ENCODE measurements at places on chromosomes 13 and 19. TPM values are rescaled to one million over a fixed set of nuclear protein-coding genes. Genes with fewer than 3 reads are reported as not detected.

GRCh38 chr13:40102360-40102727 is 446.9 kb downstream of the COG6 start:
- no peak for DNase-seq

DNA sequence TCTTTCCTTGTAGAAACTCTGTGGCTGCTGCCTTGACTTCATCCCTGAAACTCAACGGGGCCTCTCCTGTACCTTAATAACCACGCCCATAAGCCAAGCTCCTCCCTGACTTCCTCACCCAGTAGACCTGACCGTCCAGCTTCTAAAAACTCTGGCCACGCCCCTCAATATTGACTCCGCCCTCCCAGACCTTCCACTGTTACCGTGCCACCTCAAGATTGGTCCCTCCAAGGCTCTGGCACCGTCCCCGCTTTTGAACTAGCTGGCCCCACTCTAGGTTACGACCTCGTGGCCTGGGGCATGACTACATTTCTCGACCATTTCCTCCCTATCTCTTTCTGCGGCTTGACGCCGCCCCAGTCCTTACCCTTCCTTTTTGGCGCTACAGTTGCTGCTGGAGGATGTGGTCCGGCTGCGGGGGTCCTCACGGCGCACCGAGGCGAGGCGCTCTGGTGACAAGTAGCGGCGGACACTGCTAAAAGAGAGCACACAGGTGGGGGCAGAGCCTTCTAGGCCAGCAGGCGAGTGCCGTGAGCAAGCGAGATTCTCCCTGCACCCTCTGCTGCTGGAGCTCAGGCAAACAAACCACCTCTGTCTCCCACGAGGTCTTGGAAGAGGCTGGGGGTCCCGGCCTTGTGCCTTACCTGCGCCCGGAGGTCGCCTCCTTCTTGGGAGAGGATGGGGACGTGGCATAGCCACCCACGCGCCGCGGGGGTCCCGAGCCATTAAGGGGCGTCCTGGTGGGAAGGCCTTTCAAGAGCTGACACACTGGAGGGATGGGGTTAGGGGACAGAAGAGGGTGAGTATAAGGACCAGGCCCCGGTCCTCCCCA is 2.3 kb upstream of the EML2 start:
- peak; percentile 95 for DNase-seq

- DNase-seq: no peak
These were observed 267.3 kb downstream of the FGF9 start for GRCh38 chr13:21938168-21938567.

DNA sequence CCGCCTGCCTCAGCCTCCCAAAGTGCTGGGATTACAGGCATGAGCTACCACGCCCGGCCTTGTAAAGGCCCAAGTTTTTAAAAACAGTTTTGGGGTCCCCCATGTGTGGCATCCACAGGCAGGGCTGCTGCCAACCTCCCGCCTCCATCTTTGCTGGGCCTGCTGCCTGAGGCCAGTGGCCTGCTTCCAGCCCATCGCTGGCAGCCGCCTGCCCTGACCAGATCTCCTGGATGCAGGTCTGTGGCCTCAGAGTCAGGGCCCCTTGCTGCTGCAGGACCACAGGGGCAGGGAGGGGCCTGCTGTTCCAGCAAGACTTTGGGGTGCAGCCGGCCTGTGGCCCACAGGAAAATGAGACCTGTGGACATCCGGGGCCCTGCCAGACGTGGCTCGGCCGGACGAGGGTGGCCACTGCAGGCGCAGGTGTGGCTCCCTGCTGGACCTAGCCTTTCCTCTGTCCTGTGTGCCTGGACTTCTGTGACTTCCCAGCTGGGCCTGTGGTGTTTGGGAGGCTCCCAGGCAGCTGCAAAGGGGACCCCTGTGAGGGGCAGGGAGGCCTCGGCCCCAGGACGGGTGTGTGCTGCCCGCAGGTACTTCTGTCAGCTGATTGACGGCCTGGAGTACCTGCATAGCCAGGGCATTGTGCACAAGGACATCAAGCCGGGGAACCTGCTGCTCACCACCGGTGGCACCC is 14.4 kb downstream of the STK11 start:
- DNase-seq: no peak

DNA sequence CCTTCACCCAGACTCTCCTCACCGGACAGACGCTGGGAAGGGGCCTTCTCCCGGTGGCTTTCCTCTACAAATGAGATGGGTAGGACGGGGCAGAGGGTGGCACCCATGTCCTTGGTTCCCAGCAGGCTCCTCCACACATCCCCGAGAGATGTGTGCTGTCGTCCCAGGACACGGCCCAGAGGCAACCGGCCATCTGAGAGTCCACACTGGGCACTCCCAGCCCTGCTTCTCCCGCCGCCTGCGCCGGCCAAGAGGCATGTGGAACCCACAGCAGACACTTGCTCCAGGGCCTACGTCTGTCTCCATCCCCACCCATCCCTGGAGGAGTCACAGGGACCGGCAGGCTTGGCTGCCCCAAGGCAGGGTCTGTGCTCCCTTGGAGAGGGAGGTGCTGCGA is 179.9 kb downstream of the KDM4B start:
- DNase-seq: no peak

- DNase-seq: no peak
These were observed 203.3 kb downstream of the LMO7 start for GRCh38 chr13:75839406-75839805.

- DNase-seq: no peak
These were observed 17.5 kb upstream of the FLT3 start for GRCh38 chr13:28117689-28118377.

GRCh38 chr19:17579661-17580244 is 24.3 kb downstream of the COLGALT1 start:
- DNase-seq: no peak

GRCh38 chr13:46296115-46296822 is 84.5 kb downstream of the LRRC63 start:
- no peak for DNase-seq

GRCh38 chr19:1945899-1946298 is 4.9 kb downstream of the CSNK1G2 start:
- DNase-seq: peak; percentile 54

GRCh38 chr19:29845574-29846176 is 33.9 kb downstream of the CCNE1 start:
- no peak for DNase-seq

DNA sequence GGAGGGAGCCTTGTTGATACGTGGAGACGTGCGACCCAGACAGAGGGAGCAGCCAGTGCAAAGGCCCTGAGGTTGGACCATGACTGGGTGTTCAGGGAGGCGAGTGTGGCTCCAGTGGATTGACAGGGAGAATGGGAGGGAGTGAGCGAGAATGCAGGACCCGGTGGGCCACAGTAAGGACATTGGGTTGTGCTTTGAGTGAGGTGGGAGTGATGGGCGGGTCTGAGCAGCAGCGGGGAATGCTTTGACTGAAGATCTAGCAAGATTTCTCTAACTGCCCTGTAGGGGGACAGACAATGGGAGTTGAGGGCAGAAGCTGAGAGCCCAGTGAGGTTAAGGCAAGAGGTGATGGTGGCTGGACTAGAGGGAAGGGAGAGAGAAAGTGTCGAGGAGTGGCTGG is 7.7 kb upstream of the NANOS2 start:
- no peak for DNase-seq

- no peak for DNase-seq
These were observed 4.9 kb upstream of the ZC3H13 start for GRCh38 chr13:46057256-46058015.

- DNase-seq: no peak
These were observed 68.2 kb downstream of the RASL11A start for GRCh38 chr13:27338816-27339215.

Gene ZNF324
- total RNA-seq: 15.2 TPM

Gene SRRM5
- 1.8 TPM for total RNA-seq

Gene FFAR2
- not detected for total RNA-seq

Gene SCAF1
- 106 TPM for total RNA-seq

Gene ZNF823
- total RNA-seq: 2.8 TPM
